ENCODE measurements at places on chromosomes 16 and 17. TPM values are rescaled to one million over a fixed set of nuclear protein-coding genes. Genes with fewer than 3 reads are reported as not detected.

The TBC1D3H gene
- not detected for total RNA-seq

GRCh38 chr17:33776903-33777302 lies 478.2 kb upstream of the CCL2 start:
- DNase-seq = no peak
- no peaks in the 10 kb centered on the region for H3K36me3 ChIP-seq
- peaks cover 34% of the 10 kb centered on the region for H3K27me3 ChIP-seq
- H3K4me3 ChIP-seq = no peak overlapping the region
- no peaks in the 10 kb centered on the region for H3K4me1 ChIP-seq
- no peak overlapping the region for H3K27ac ChIP-seq

GRCh38 chr16:88208112-88208511 lies 174.6 kb upstream of the ZNF469 start:
- no peaks in the 10 kb centered on the region for H3K4me1 ChIP-seq
- H3K36me3 ChIP-seq = no peaks in the 10 kb centered on the region
- DNase-seq = peak; percentile 18
- H3K4me3 ChIP-seq = no peak overlapping the region
- H3K27me3 ChIP-seq = no peaks in the 10 kb centered on the region
- no peak overlapping the region for H3K27ac ChIP-seq

GRCh38 chr17:7887482-7888183 lies 956 bp upstream of the CHD3 start:
- H3K4me3 ChIP-seq = peak overlapping the region; percentile 92
- peak; percentile 95 for DNase-seq
- no peaks in the 10 kb centered on the region for H3K27me3 ChIP-seq
- peaks cover 17% of the 10 kb centered on the region for H3K36me3 ChIP-seq
- peak overlapping the region; percentile 91 for H3K27ac ChIP-seq

DNA sequence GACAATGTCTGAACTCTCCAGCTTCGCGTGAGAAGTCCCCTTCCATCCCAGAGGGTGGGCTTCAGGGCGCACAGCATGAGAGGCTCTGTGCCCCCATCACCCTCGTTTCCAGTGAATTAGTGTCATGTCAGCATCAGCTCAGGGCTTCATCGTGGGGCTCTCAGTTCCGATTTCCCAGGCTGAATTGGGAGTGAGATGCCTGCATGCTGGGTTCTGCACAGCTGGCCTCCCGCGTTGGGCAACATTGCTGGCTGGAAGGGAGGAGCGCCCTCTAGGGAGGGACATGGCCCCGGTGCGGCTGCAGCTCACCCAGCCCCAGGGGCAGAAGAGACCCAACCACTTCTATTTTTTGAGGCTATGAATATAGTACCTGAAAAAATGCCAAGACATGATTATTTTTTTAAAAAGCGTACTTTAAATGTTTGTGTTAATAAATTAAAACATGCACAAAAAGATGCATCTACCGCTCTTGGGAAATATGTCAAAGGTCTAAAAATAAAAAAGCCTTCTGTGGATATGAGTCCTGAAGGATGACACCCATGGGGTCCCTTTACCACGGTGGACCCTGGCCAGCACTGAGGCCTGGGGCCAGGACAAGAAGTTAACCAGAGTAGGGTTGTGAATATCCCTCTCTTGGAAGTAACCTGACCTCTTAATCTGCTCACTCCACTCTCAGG lies 10.5 kb upstream of the ITGAD start:
- H3K4me3 ChIP-seq = no peak overlapping the region
- H3K36me3 ChIP-seq = no peaks in the 10 kb centered on the region
- no peak overlapping the region for H3K27ac ChIP-seq
